Neural progenitor cell (in vitro differentiated cells): ENCODE measurements at places on chromosomes 3 and 15. TPM values are rescaled to one million over a fixed set of nuclear protein-coding genes. Genes with fewer than 3 reads are reported as not detected.

FGD5 gene
- total RNA-seq, result 0.24 and 0.25 TPM in 2 replicates

LTF gene
- not detected in 2 replicates for total RNA-seq

GP5 gene
- total RNA-seq, result 0.03 TPM in 1 of 2 replicates, not detected in the other

GOLGA8K gene
- not detected in 2 replicates for total RNA-seq

CPNE4 gene
- 0.09 TPM in 1 of 2 replicates, not detected in the other for total RNA-seq

C3orf33 gene
- total RNA-seq, result 7.7 and 13.5 TPM in 2 replicates

ZIC1 gene
- total RNA-seq, result 0.56 and 0.84 TPM in 2 replicates

GRCh38 chr3:50380405-50381085 lies 21.2 kb upstream of the TMEM115 start:
- no peak overlapping the region for H3K27ac ChIP-seq
- H3K4me1 ChIP-seq, result peaks cover 6% of the 10 kb centered on the region

- no peak overlapping the region for H3K4me3 ChIP-seq
- no peaks in the 10 kb centered on the region for H3K27me3 ChIP-seq
- H3K4me1 ChIP-seq, result peaks cover 19% of the 10 kb centered on the region
These were observed 175.4 kb upstream of the PRICKLE2 start for GRCh38 chr3:64400706-64401105.

- H3K4me1 ChIP-seq, result peaks cover 7% of the 10 kb centered on the region
- DNase-seq, result no peak
- peaks cover 23% of the 10 kb centered on the region for H3K27me3 ChIP-seq
- H3K4me3 ChIP-seq, result no peak overlapping the region
These were observed 6.2 kb downstream of the ESYT3 start for GRCh38 chr3:138440596-138440995.

- H3K36me3 ChIP-seq, result peaks cover 12% of the 10 kb centered on the region
- H3K4me1 ChIP-seq, result no peaks in the 10 kb centered on the region
- no peak overlapping the region for H3K4me3 ChIP-seq
- no peak for DNase-seq
These were observed 103.3 kb downstream of the STT3B start for GRCh38 chr3:31636049-31636448.

- H3K4me1 ChIP-seq, result no peaks in the 10 kb centered on the region
- no peak overlapping the region for H3K27ac ChIP-seq
- no peaks in the 10 kb centered on the region for H3K27me3 ChIP-seq
- no peak for DNase-seq
- no peak overlapping the region for H3K4me3 ChIP-seq
These were observed 429.3 kb downstream of the GRM7 start for GRCh38 chr3:7290077-7290825.

DNA sequence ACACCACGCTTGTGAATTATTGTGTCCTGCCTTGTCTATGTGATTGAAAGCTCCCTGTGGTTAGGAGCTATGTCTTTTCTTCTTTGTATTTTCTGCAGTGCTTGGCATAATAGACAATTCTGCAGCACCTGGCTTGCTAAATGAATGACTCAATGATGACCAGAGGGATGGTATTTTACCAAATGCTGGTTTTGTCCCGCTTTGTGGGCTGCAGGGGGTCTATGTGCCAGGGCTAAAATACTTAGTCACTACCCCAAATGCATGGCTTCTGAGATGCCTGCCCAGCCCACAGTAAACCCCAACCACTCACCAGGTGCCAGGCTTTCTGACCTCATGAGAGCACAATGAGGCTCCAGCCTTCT lies 50.9 kb downstream of the BOC start:
- no peak overlapping the region for H3K27ac ChIP-seq
- H3K4me1 ChIP-seq, result peaks cover 66% of the 10 kb centered on the region
- H3K27me3 ChIP-seq, result no peaks in the 10 kb centered on the region
- no peak overlapping the region for H3K4me3 ChIP-seq

- no peak overlapping the region for H3K27ac ChIP-seq
- H3K36me3 ChIP-seq, result no peaks in the 10 kb centered on the region
- no peak overlapping the region for H3K4me3 ChIP-seq
- H3K4me1 ChIP-seq, result no peaks in the 10 kb centered on the region
These were observed 724.6 kb upstream of the CBLB start for GRCh38 chr3:106593381-106593780.

DNA sequence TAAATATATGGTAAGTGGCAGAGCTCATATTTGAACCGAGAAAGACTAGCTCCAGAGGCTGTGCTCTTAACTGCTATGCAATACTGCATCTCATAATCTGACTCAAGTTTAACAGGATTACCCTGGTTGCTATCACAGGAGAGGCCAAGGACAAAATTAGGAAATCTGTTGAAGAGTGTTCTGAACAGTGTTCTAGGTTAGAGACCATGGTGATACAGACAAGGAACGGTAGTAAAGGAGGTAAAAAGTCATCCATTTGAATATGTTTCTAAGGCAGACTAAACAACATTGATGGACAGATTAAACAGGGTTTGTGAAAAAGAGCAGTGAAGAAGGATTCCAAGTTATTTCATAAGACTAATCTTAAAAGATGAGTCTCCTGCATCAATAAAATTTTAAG lies 22.1 kb downstream of the PLOD2 start:
- no peaks in the 10 kb centered on the region for H3K36me3 ChIP-seq
- H3K4me1 ChIP-seq, result no peaks in the 10 kb centered on the region
- no peaks in the 10 kb centered on the region for H3K27me3 ChIP-seq
- H3K4me3 ChIP-seq, result no peak overlapping the region
- no peak for DNase-seq
- H3K27ac ChIP-seq, result no peak overlapping the region

DNA sequence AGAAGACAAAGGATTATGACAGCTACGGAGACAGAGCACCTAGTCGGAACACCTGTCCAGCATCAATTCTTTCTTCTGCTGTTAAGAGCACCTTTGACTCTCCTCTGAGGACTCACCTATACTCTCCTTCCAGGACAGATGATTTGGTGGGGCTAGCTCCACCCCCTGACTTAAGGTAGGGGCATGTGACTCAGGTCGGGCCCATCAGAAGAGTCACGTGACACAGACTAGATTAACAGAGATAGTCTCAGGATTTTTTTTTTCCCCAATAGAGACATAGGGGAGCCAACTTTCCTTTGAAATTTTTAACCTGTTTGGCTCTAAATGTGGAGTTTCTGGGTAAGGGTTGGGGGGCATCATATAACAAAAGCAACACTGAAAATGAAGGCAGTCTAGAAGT lies 11.4 kb upstream of the WNT5A start:
- H3K4me1 ChIP-seq, result no peaks in the 10 kb centered on the region
- no peaks in the 10 kb centered on the region for H3K36me3 ChIP-seq
- no peak overlapping the region for H3K27ac ChIP-seq

DNA sequence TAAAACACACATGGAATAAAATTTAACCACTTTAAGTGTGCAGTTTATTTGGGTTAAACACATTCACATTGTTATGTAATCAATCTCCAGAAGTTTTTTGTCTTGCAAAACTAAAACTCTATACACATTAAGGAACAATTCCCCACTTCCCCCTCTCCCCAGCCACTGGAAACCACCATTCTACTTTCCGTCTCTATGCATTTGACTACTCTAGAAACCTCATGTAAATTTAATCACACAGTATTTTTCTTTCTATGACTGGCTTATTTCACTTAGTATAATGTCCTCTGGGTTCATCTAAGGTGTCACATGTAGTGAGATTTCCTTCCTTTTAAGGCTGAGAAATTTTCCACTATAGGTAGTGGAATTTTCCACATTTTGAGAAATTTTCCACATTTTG lies 568.7 kb upstream of the UBE2E2 start:
- H3K27me3 ChIP-seq, result no peaks in the 10 kb centered on the region
- H3K27ac ChIP-seq, result no peak overlapping the region
- DNase-seq, result no peak
- no peaks in the 10 kb centered on the region for H3K4me1 ChIP-seq
- H3K36me3 ChIP-seq, result no peaks in the 10 kb centered on the region
- H3K4me3 ChIP-seq, result no peak overlapping the region

- no peak overlapping the region for H3K27ac ChIP-seq
- H3K27me3 ChIP-seq, result no peaks in the 10 kb centered on the region
- peaks cover 4% of the 10 kb centered on the region for H3K4me1 ChIP-seq
- no peaks in the 10 kb centered on the region for H3K36me3 ChIP-seq
- no peak for DNase-seq
These were observed 521.7 kb upstream of the MCTP2 start for GRCh38 chr15:93709708-93710107.

GRCh38 chr3:125310623-125311081 lies 64.5 kb downstream of the ZNF148 start:
- H3K4me1 ChIP-seq, result no peaks in the 10 kb centered on the region
- no peak overlapping the region for H3K4me3 ChIP-seq
- H3K27ac ChIP-seq, result no peak overlapping the region

- H3K27ac ChIP-seq, result no peak overlapping the region
- H3K36me3 ChIP-seq, result no peaks in the 10 kb centered on the region
- no peaks in the 10 kb centered on the region for H3K27me3 ChIP-seq
- peaks cover 15% of the 10 kb centered on the region for H3K4me1 ChIP-seq
- no peak overlapping the region for H3K4me3 ChIP-seq
These were observed 21.5 kb downstream of the SCN5A start for GRCh38 chr3:38627956-38628355.

DNA sequence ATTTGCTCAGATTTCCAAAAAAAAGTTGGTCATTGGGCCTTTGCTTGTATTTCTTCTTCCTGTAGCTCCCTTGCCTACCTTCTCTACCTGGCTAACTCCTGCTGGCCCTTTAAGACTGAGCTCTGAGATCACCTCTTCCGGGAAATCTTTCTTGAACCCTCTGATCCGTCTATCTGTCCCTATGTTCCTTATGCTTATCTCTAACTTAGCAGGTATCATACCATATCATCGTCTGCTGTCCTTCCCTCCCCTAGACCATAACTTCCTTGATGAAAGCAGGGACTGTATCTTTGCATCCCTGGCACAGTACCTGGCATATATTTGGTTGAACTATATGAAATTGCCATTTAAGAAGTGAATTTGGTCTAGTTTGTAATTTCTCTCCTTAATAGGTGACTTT lies 42.3 kb downstream of the PDE8A start:
- H3K4me3 ChIP-seq, result no peak overlapping the region
- no peaks in the 10 kb centered on the region for H3K27me3 ChIP-seq
- H3K36me3 ChIP-seq, result no peaks in the 10 kb centered on the region
- H3K27ac ChIP-seq, result no peak overlapping the region
- DNase-seq, result no peak
- peaks cover 34% of the 10 kb centered on the region for H3K4me1 ChIP-seq

DNA sequence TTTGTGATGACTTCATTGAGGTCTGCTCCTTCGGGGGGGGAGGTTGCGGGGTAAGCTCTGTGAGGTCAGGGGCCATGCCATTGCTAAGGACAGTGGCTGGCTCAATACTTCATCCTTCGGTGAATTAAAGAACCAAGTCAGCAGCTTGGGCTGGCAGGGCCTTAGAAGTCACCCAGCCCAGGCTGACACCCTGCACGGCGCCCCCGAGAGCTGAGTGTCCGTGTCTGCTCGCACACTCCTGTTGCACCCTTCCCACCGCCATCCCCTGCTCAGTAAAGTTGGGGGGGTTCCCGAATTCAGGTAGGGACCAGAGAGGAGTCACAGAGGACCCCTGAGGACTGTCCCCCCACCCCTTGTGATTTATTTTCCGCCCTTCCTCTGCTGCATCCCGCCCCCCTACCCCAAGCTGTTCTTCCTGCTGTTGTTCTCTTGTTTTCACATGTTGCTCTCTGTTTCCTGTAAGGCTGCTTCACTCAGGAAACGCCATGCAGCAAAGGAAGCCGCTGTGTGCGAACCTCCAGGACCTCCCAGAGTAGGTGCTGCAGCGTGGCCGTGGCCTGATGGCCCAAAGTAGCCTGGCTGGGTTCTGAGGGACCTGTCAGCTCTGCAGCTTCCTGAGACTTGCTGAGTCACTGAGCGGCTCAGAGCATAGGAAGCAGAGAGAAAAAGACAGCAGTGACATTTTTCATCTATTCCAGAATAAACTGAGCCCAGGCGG lies 14.4 kb downstream of the EFCC1 start:
- no peak for DNase-seq
- no peaks in the 10 kb centered on the region for H3K27me3 ChIP-seq
- H3K4me1 ChIP-seq, result peaks cover 16% of the 10 kb centered on the region
- no peaks in the 10 kb centered on the region for H3K36me3 ChIP-seq

DNA sequence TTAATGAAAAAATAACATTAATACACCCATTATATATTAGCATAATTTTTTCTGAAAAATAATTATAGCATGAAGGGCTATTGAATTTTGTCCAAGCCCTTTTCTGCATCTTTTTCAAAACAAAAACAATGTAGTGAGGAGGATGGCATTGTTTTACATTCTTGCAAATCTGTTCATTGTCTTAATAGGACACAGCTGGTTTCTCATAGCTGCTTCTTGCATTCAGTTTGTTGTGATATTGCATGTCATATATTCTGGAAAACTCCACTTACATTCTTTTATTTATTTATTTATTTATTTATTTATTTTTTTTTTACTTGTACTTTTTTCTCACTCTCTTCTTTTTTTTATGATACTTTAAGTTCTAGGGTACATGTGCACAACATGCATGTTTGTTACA lies 107.4 kb downstream of the NR1D2 start:
- H3K4me3 ChIP-seq, result no peak overlapping the region
- H3K27ac ChIP-seq, result no peak overlapping the region
- no peaks in the 10 kb centered on the region for H3K27me3 ChIP-seq
- H3K4me1 ChIP-seq, result no peaks in the 10 kb centered on the region

DNA sequence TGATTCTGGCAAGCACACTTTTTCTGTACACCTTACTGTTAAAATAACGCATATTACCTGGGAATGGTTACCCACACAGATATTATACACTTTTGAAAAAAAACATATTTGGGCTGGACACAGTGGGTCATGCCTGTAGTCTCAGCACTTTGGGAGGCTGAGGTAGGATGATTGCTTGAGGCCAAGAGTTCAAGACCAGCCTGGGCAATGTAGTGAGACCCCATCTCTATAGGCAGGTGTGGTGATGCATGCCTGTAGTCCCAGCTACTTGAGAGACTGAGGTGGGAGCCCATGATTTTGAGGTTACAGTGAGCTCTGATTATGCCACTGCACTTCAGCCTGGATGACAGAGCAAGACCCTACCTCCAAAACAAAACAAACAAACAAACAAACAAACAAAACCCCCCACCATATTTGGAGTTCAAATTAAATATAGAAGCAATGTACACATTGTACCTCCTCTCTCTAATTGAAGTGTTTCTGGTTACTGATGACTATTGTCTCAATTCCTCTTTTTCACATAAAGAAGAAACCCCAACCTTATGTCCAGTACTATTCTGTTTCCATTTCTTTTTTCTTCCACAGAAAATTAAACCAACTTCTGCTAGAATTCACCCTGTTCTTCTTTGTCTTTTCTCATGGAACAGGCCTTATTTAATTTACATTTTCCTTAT lies 152.6 kb upstream of the UMPS start:
- no peaks in the 10 kb centered on the region for H3K4me1 ChIP-seq
- H3K27ac ChIP-seq, result no peak overlapping the region
- H3K27me3 ChIP-seq, result peaks cover 5% of the 10 kb centered on the region
- no peak overlapping the region for H3K4me3 ChIP-seq

DNA sequence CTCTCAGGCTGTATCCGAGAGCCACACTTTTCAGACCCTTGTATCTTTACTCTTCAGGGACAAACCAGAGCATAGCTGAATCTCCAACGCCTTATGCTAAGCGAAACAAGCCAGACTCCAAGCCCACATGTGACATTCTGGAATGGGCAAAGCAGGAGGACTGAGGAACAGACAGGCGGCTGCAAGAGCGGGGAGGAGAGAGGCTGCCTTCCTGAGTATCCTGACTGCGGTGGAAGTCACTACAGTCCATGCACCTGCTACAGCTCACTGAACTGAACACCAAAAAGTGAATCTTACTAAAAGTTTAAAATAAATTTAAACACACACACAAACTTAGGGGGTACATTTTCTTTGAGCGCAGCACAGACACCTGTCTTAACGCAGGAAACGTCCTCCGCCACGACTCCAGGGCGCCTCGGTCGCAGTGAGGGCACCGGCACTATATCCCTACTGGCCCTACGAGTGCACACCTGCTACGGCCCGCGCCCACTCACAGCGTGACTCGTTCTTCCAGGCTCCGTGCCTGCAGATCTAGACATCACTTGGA lies 1.4 kb downstream of the CYFIP1 start:
- no peaks in the 10 kb centered on the region for H3K36me3 ChIP-seq
- DNase-seq, result peak; percentile 17
- peaks cover 4% of the 10 kb centered on the region for H3K4me1 ChIP-seq
- peaks cover 43% of the 10 kb centered on the region for H3K27me3 ChIP-seq
- H3K27ac ChIP-seq, result no peak overlapping the region
- peak overlapping the region; percentile 93 for H3K4me3 ChIP-seq
